ENCODE measurements at places on chromosomes 2 and 18.

- DNase-seq, result no peak
Observed at GRCh38 chr18:35089382-35089781, 48.2 kb downstream of the MAPRE2 start.

- DNase-seq, result no peak
Observed at GRCh38 chr2:23626701-23627230, 241.8 kb downstream of the KLHL29 start.

DNA sequence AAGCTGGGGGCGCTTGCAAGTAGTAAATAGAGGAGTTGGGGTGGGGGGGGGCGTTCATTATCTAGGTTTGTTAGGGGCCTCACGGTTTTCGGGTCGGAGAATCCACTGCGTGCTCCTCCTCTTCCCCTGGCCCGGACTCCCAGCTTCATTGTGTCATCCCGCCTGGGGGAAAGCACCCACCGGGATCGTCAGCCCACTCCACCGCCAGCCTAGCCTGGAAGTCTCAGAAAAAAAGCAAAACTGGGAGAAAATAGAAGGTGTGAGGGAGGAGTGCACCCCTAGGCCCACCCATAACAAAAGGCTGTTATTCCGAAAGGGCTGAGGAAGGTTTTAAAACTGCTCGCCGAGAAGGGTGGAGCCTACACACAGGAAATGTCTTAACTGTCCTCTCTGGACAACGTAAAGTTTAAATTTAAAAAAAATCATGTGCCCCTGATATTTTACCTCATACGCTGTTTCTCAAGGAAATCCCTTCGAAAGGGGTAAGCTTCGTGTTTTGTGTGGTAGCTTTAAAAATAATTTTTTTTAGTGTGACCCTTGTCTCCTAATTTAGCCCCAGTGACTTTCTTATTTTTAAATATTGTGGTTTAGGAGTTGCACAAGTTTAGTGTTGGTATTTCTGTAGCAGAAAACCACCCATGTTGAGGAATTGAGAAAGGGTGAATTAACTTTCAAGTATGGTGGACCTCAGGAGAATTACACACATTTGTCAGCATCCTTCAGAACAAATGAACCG lies 104.2 kb downstream of the SPTBN1 start:
- DNase-seq, result peak; percentile 61

- DNase-seq, result peak; percentile 45
Observed at GRCh38 chr2:86368161-86368824, 30.9 kb upstream of the REEP1 start.

GRCh38 chr2:212421556-212422334 lies 116.9 kb downstream of the ERBB4 start:
- DNase-seq, result no peak

Measured in CD4-positive, alpha-beta T cell treated with Interleukin-12 subunit alpha and Interleukin-12 subunit beta, for 1 hour (primary cell).